ENCODE measurements at places on chromosomes 7 and 10.

GRCh38 chr7:30406664-30407425 is 71.7 kb downstream of the NOD1 start:
- no peak for DNase-seq

- DNase-seq: no peak
Measured at GRCh38 chr10:46277840-46278239, 9.0 kb upstream of the ANTXRL start.

GRCh38 chr7:1671594-1672451 is 1.7 kb downstream of the ELFN1 start:
- DNase-seq: peak; percentile 20

- DNase-seq: no peak
Measured at GRCh38 chr7:73904219-73905137, 43.5 kb downstream of the TMEM270 start.

DNA sequence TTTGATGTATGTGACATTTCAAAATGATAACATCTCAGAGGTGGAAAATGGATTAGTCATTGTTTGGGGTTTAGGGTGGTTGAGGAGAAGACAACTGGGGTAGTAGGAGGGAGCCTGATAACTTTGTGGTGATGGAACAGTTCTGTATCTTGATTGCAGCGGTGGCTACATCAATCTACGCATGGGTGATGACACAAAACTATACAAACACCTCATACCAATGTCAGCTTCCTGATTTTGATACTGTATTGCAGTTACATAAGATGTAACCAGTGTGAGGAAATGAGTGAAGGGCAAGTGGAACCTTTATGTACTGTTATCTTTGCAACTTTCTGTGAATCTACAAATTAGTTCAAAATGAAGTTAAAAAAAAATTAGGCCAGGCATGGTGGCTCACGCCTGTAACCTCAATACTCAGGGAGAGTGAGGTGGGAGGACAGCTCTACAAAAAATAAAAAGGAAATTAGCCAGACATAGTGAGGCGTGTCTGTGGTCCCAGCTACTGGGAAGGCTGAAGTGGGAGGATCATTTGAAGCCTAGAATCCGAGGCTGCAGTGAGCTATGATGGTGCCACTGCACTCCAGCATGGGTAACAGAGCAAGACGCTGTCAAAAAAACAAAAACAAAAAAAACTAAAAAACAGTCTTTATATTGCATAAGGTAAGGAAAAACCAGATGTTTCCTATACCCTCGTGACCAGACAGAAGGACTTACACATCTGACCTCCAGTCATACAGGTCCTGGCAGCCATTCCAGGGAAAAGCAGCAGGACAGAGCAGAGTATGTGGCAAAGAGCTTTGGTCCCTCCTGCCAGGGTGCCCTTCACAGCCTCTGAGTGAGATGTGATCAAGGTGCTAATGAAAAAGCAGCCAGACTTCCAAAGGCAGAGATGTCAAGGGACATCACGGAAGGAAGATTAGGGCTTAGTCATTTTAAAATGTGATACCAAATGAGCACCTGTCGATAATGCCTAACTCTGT is 50.8 kb downstream of the CYTH3 start:
- DNase-seq: peak; percentile 22

DNA sequence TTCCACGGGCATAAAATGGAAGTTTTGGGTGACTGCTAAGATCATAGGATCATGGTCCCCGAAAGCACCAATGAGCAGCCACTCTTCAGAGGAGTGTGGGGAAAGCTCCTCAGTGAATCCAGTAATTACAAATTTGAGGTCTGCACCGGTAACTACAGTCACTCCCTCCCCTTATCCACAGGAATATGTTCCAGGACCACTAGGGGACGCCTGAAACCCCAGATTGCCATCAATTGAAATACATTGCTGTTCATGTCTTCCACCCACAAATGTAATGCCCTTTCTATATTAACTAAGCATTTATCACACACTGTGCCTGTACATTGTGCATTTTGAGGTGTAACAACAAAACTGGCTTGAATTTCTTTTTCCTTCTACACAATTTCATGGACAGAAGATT is 447.9 kb upstream of the PFKP start:
- DNase-seq: no peak

- DNase-seq: no peak
Measured at GRCh38 chr7:91468256-91468655, 204.0 kb downstream of the FZD1 start.

DNA sequence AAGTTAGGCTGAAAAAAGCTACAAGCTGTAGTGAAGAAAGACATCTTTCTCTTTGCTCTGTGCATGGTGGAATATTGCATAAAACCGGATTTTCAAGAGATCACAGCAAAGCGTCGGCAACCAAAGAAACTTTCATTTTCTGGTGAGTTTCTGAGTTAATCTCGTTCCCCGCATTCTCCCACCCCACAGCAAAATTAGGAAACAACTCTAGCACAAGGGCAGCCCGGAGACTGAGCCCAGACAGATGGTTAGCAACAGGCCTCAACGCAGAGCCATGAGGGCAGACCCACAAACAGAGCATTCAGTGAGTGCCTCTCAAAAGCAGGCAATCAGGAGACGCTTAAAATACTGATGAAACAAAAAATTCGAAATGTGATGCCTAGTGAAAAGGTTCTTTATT is 396.1 kb upstream of the KLF6 start:
- no peak for DNase-seq

DNA sequence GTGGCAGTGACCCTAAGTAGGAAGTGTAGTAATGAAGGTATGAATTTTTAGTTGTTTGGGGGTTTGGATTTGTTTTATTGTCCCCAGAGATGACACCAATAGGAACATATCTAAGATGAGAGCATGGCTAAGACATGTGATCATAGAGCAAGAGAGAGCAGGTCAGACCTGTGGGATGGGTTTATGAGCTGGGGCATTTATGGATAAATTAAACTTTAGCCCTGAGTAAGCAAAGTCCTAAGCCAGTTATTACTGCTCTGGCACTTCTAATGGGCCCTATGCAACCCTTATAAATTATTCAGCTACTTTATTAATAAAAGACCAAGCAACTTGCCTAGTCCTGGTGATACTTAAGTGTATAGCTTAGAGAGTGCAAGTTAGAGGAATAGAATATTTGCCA is 85.1 kb downstream of the LRRC4 start:
- DNase-seq: no peak

DNA sequence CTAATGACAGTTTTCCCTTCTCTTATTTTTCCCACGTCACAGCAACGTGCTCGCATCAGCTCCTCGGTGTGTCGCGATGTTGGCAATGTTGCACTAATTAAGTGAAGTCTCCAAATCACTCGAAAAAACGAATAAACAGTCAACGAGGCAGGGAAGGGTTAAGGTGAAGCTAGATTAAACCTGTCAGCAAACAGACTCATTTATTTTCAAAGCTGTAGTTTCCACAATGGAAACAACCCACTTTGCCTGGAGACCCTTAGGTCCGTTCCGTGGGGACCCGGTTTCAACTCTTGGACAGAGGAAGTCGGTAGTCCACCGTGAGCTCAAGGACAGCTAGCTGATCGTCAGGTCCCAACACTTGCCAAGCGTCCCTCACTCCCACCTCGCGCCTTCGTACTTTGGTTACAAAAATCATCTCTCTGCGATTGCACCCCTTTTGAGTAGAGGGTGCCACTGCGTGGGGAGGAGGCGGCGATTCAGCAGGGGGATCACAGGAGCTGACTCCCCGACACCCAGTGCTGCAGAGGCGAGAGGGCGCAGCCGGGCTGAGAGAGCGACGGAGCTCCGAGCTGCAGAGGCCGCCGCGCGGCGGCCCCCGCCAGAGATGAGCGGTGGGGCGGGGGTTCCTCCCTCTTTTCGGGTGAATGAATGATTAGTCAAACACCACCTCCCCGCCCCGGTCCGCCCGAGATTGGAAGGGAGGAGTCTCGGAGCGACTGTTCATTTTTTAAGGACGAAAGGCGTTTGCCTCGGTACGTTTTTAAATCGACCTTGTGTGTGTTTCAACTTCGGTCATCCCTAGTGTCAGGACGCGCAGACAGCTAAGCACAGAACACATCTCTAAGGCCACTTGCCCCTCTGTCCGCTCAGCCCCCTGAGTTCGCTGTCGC is 1.3 kb upstream of the BMPER start:
- DNase-seq: peak; percentile 83

DNA sequence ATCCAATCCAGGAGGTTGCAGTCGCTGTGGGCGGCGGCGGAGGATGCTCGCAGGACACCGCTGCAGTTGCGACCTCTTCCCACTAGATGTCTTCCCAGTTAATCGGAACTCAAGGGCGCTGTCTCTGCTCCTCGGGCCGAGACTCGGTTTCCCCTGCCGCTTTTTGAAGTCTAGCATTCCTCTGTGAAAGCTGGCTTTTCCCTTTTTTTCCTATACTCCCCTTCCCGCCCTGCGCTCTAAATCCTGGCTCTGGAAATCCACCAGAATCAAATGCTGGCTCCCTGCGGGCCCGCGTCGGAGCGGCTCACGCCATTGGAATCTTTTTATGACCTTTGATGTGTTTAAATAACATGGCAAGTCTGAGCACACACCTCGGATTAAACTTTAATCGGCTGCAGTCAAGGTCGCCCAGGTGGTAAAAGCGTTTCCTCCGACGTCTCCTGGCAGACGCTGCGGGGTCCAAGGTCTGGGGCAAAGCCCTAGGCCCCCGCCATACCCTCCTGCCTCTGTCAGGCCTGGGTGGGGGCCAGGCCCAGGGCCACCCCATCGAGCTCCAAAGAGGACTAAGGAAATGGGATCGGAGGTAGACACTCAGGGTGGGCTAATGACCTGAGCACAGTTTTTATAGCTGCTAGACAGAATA is 10.7 kb upstream of the HOXA13 start:
- peak; percentile 35 for DNase-seq

- no peak for DNase-seq
Measured at GRCh38 chr7:112143582-112143981, 62.6 kb downstream of the DOCK4 start.

DNA sequence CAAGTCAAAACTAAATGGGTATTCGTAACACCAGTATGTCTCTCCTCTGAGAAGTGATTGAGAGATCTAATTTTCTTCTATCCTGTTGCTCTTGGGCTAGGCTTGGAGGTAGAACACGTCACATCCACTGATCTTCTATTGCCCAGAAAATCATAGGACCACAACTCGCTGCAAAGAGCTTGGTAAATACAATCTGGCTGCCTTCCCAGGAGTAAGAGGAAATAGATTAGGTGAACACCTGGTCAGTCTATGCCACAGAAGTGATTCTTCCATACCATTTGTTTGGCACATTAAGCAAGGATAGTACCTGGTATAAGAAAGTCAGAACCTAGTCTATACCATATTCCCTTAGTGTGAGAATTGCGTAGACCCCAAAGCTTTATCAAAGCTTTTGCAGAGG is 129.3 kb upstream of the PHYHIPL start:
- DNase-seq: no peak

GRCh38 chr7:33909755-33910154 is 4.4 kb downstream of the BMPER start:
- no peak for DNase-seq
